Stimulated activated CD4-positive, alpha-beta T cell treated with anti-CD3 and anti-CD28 coated beads, Interleukin-1b, Interleukin-23, amount 100 ng/mL, for 1 hour (primary cell): ENCODE measurements at places on chromosomes 11 and 22.

DNA sequence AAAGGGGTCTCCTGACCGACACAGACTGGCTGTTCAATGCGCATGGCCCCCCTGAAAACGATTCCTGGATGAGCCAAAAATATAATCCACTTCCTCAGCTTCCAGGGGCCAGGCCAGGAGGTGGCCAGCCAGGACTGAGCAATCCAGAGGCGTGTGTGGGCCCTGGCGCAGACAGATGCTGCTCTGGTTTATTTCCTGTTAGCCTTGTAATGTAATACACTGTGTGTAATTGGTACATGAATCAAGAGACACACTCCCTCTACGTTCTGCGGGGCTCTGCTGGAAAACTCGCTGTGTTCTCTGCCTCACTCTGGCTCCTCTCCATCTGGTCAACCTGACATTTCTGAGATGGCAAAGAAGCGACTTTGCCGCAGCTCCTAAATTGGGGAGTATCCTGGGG is 26.3 kb upstream of the ISX start:
- DNase-seq, result no peak

DNA sequence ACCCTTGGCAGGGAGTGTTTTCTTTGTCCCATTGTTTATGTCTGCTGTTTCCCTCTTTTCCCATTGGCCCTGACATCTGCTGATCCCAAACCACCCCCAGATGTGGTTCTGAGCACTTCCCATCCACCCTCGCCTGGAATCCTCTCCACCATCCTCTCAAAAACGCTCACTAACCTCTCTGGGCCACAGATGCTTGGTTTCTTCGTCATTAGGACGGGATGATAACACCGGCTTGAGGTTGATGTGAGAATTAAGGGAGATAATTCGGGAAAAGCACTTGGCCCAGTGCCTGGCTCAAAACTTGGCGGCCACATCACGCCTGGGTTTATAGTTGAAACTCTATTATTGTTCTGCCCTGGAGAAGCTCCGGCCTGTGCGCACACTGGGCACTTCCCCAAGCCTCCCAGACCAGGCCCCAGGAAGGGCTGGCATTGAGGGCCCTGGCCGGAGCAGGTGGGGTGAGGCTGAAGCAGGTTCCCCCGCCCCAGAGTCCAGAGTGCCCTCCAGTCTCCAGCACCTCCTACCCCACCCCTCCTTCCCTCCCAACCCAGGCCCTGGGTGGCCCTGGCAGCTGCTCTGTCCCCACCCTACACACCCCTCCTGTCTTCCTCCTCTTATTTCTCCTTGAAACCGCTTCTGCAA is 63.7 kb downstream of the CYTH4 start:
- no peak for DNase-seq

DNA sequence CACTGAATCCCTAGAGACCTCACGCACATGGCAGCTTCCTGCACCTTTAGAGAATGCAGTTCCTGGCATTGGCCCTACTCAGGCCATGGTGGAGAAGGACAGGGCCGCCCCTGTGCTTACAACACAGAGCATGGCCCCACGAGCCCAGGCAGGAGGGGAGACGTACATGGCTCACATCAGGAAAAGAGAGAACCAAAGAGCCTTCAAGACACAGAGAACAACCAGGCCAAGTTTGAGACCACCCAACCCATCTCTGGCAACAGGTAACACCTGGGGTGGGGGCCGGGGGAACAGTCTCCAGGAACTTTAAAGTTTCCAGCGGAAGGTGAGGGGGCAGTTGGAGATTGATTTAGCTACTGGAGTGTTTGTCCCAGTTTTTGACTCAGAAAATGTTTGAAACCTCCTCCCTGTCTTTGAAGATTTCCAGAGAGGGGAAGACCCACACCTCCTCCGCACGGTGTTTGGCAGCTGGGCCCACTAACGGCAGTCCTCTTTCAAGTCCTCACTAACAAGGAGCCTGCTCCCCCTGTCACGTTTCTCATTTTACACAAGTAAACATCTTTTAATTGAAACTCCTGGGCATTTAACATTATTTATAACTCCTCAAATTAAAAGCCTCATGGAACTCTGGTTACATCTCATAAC is 1423.8 kb downstream of the TBC1D22A start:
- no peak for DNase-seq

DNA sequence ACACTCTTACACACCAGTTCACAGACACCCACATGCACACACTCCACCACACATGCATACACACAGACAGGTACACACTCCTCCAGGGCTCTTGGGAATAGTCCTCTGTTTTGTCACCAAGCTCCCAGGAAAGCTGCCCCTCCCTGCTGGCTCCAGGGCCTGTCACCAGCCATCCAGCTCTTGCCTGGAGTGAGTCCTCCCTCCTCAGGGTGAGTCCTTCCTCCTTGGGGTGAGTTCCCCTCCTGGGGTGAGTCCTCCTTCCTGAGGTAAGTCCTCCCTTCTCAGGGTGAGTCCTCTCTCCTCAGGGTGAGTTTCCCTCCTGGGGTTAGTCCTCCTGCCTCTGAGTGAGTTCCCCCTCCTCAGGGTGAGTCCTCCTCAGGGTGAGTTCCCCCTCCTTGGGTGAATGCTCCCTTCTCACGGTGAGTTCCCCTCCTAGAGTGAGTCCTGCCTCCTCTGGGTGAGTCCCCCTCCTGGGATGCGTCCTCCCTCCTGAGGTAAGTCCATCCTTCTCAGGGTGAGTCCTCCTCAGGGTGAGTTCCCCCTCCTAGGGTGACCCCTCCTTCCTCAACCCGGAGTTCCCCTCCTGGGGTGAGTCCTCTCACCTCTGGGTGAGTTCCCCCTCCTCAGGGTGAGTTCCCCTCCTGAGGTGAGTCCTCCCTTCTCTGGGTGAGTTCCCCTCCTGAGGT is 100.6 kb upstream of the FGF3 start:
- DNase-seq, result no peak

GRCh38 chr11:65047581-65048422 is 6.8 kb downstream of the SAC3D1 start:
- DNase-seq, result peak; percentile 2

GRCh38 chr22:39785232-39785631 is 108.3 kb downstream of the ENTHD1 start:
- no peak for DNase-seq

DNA sequence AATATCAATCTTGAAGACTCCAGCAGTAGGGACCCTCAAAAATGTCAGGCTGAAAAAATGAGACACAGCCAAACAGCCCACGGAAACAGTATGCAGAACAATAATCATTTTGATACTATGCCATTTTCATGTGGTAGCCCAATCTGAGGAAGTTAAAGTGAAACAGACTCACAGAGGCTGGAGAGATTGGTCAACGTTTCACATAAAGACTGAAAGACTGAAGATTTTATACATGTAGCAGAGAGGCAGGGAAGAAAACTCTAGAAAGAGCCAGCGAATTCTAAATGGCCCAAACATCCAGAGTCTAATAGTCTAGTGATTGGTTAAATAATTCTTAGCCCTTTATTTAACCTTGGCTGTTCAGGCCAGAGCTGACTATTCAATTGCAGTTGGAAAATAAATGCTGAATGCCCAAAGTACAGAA is 49.4 kb downstream of the MAML2 start:
- no peak for DNase-seq

DNA sequence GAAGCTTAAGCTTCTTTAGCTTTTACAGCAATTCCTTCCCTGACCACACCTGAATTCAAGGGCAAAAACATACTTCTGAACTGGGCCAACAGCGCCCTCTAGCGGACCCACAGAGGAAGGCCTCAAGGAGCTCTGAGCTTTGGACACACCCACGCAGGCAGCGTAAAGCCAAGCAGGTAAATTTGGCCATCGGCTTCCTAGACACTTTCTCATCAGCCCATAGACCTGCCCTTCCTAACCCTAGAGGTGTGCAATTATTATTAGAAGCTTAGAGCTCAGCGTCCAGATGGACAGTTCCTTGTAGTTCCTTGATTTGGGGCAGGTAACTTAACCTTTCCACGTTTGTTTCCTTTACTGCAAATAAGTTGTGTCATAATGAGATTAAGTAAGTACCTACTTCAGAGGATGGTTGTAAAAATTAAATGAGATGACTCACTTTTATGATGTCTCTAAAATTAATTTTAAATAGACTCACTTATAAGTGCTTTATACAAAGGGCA is 25.7 kb upstream of the HMGXB4 start:
- DNase-seq, result peak; percentile 36

DNA sequence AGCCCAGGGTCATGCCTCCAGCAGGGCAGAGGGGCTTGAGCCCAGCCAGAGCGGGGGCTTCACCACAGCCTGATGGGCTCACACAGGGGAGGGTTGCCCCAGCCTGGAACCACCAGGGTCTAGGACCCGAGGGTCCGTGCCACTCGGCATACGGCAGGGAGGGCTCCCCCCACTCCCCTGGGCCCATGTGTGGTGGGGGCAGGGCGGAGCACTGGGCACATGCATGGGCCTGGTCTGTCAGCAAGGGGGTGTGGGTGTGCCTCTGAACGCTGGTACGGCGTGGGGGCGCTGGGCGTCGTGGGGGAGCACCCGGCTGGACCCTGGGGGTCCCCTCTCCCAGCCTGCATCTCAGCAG is 29.3 kb downstream of the MOB2 start:
- DNase-seq, result no peak

DNA sequence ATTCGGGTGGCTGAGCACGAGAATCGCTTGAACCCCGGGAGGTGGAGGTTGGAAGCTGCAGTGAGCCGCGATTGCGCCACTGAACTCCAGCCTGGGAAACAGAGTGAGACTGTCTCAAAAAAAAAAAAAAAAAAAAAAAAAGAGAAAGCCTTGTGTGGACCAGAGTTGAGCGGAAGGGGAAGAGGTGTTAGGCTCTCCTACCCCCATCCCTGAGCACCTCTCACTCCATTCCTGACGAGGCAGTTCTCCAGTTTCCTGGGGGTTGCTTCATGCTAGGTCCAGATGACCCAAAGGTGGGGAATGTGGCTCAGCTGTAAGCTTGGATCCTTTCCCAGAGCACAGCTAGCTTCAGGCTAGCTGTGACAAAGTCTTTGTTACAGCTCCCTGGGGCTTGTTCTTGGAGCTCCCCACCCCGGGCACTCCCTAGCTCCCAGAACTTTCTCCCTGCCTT is 8.8 kb upstream of the DNAL4 start:
- DNase-seq, result no peak

DNA sequence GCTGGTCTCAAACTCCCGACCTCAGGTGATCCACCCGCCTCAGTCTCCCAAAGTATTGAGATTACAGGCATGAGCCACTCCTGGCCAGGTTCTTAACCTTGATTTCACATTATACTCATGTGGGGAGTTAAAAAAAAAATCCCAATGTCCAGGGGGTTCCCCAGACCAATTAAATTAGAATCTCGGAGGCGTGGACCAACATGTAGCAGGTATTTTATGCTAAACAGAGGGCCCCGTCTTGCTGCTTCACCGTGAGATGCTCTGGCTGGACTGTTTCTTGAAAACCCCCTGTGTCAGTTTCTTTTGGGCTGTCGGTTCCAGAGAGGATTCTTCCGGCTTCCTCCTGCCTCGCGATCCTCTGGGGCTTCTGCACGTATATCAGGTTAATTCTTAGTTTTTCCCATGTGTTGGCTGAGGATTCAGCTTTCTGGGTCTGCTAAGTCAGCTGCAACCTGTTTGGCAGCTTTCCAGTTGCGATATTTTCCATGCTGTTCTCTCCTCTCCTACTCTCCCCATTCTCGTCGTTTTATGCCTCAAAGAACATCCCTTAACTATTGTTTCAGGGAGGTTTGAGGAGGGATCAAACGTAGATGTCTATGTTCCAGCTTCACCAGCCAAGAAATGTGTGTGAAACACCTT is 50.6 kb upstream of the ACCSL start:
- no peak for DNase-seq

DNA sequence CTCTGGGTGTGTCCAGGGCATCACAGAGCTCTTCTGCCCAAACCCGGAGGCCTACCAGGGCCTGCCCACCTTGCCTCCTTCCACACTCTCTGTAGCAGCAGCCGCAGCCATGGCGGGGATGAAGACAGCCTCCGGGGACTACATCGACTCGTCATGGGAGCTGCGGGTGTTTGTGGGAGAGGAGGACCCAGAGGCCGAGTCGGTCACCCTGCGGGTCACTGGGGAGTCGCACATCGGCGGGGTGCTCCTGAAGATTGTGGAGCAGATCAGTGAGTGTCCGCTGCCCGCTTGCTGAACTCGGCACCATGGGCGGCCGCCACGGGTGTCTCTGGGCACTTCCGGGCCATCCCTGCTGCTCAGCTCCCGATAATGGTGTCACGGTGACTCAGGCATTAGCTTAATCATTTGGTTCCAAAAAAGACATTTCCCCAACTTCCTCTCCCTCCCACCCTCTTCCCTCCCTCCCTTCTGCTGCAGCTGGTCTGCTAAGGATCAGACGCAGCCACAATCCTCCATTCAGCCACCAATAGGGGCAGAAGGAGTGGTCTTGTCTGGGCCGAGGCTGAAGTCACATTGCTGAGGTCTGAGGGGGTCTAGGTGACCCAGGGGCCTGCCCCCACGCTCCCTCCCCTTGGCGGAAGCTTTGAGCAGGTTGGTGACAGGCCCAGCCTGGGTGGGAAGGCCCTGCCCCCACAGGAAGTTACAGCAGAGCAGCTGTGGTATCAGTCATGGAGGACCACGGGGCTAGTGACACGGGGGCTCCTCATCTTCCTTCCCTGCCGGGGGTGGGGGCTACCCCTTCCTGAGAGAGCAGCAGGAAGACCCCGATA is 950 bp downstream of the FERMT3 start:
- no peak for DNase-seq

DNA sequence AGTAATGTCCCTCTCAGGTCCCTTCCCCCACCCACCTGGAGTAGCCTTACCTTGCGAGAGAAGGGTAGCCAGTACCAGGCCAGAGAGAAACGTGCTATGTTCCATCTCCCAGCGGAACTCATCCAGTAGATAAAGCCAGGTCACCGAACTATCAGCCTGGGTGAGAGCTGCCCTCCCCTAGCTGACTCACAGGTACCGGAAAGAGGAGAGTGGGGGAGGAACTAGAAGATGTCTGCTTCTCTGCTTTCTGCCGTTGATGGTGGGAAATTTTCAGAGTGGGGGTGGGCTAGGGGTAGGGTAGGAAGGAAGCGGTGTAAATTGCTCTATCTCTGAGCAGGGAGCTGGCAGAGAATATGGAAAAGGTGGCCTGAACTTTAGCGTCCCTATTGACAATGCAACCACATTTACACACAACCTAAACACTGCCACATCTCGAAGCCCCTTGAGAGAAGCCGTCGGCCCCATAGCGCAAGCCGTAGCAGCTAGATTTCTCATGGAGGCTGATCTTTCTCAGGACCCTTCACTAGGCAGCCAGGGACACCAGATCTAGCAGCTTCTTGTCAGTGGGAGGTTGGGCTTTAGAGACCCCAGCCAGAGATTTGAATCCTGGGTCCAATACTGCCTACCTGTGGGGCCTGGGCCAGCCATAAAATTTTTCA is at the start of gene CD3D:
TSS of gene CD3D (minus strand) at position 203 of the 659 bp plus-strand sequence. CDS start at position 105, 98 bp downstream.
- peak; percentile 55 for DNase-seq

DNA sequence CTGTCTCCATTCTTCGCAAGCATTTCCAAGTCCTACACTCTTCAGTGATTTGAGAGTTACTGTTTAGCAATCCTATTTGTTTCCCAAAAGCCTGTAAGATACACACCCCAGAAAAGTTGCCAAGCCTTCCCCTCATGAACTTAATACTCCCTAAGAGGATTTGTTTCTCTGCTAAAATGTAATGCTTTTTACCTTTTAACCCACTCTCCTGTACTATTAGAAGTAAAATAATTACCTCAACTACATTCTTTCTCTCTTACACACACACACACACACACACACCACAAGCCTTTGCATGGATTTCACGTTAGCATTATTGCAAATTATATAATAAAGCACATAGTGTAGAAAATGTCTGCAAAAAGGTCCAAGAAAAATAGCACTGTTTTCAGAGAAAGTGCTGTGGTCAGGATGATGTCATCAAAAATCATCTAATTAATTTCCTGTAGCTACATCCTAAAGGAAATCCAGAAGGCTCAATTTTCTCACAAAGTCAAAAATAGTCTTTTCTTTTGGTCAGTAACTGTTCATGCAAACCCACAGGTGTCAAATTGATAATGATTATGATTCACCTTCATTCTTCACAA is 364.1 kb upstream of the PITPNB start:
- DNase-seq, result no peak

- no peak for DNase-seq
Measured at GRCh38 chr22:45784357-45785277, 113.0 kb downstream of the ATXN10 start.
